AG09319 (cell line): ENCODE measurements at places on chromosomes 4 and X.
A peak's percentile ranks its signal among the peaks of the same experiment; 100 is the strongest.

DNA sequence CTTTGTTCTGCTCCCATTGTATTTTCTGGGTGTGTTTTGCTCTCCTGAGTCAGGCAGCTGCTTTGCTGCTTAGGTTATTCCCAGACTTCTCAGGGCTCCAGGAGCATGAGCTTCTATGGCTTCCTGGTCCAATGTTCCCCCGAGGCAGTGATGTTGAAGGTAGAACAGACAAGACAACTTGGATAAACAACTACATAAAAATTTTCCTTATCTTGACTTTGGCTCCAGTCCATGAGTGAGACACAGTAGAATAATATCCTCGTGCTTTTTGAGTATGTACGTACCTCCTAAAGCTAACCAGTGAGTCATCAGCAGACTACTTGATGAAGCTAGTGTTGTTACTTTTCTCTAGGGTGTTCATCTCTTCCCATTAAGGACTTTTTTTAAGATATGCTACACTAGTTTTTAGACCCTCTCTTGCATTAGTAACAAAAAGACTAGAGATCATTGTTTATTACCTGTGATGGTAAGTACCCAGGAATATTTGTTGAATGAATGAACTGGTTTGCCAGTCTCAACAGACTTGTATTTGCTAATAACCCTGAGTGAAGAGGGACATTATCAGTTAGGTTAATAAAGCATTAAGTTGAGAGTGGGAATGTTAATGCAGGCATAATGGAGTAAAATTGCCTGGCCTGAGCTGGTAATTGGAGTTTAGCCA lies 131.9 kb downstream of the FHIP1A start:
- DNase-seq: no peak

GRCh38 chr4:183098019-183098722 lies 886 bp upstream of the WWC2 start:
- no peak for DNase-seq

DNA sequence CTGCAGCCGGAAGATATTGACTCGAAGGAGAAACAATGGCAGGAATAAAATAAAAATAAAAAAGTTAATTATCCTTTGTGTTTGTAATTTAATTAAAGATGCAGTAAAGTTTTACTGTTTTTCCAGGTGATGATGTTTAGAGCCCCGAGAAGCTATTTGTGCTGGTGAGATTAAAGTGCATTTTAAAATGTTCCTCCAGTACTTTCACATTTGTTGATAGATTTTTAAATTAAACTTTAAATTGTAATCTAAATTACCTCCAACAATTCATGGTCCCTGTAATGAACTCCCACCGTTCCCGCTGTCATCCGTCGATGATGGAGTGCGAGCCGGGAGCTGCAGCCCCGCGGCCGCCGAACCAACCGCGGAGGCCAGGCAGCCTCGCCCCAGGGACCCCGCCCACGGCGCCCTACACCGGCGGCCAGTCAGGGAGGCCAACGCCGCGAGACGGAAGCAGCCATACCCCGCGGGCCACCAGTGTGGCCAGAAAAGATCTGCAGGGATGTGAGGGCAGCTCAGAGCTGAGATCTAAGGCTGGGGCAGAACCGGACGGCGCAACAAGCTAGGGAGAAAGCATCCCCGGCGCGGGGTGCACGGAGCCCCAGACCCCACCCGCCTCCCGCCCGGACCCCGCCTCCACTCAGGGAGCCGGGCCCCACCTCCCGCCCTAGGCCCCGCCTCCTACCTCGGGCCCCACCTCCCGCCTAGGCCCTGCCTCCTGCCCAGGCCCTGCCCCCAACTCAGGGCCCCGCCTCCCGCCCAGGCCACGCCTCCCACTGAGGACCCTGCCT lies 104.0 kb downstream of the FAM53A start:
- DNase-seq: peak; percentile 91

GRCh38 chr4:137635108-137635507 lies 102.8 kb upstream of the PCDH18 start:
- DNase-seq: peak; percentile 57

DNA sequence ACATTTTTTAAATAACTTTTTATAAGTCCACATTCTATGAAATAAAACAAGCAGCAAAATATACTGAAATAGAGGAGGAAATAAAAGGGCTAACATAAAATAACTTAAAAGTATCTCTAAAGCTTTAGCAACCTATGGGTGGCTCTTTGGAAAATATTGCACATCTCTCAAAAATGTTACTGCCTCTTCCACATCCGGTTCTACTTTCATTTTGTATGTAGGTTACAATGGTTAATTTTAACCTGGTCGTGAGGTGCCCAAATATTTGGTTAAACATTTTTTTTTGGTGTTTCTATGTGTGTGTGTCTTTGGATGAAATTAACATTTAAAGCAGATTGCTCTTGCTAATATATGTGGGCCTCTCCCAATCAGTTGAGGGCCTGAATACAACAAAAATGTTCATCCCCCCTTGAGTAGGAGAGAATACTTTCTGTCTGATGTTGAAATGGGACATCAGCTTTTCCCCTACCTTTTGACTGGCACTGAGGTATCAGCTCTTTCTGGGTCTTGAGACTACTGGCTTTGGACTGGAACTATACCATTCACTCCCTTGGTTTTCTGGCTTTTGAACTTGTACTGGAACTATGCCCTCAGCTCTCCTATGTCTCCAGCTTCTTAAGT lies 353.0 kb downstream of the ADAM29 start:
- no peak for DNase-seq

GRCh38 chr4:119025916-119026661 lies 109.5 kb upstream of the MYOZ2 start:
- peak; percentile 82 for DNase-seq

DNA sequence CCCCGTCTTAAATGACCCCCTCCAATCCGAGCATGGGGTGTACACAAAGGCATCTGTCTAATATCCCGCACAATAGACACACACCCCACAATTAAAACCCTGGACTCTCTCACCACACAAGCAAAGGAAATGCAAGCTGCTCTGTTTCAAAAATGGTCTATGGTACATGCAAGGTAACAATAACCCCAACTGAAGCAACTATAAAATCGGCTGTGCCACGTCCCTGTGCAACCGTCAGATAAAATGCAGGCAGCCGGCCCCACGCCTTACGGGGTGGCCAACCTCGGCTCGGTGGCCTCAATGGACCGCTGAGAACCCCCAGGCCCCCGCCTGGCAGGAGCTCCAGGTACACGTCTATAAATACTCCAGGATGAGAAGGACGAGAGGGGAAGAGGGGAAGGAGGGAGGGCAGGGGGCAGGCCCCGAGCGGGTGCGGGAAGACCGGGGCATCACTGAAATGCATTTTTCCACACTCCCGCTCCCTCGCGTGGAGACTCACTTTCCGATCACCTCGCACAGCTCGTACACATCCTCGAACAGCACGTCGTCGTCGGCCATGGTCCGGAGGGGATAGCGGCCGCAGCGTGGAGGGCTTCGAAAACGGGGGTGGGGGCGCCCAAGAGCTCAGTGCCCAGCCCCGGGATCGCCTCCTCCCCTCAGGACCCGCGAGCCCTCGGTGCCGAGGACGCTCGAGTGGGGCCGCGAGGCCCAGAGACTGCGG lies 763 bp downstream of the CASK start:
- no peak for DNase-seq

- no peak for DNase-seq
Observed at GRCh38 chr4:178137732-178138471, 695.7 kb upstream of the AGA start.

DNA sequence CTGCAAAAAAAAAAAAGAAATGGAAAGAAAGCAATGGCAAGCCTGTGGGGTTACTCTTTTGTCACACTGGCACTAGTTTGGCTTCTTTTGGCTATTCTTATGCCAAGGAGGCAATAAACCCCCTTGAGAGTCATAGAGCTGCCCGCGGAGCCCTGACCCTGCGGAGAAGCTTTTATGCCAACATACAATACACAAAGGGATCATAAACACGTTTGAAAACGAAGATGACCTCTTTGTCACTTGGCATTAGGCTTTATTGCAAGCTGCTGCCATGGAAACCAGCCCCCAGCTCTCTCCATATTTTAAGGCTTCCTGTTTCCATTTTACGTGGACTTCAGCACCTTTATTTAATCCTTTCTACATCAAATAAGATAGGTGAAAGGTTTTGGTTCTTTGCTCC lies 7.6 kb downstream of the NEUROG2 start:
- no peak for DNase-seq

GRCh38 chr4:22932326-22932725 lies 239.6 kb downstream of the GBA3 start:
- DNase-seq: no peak

GRCh38 chr4:147409350-147409749 lies 71.5 kb upstream of the EDNRA start:
- DNase-seq: no peak

DNA sequence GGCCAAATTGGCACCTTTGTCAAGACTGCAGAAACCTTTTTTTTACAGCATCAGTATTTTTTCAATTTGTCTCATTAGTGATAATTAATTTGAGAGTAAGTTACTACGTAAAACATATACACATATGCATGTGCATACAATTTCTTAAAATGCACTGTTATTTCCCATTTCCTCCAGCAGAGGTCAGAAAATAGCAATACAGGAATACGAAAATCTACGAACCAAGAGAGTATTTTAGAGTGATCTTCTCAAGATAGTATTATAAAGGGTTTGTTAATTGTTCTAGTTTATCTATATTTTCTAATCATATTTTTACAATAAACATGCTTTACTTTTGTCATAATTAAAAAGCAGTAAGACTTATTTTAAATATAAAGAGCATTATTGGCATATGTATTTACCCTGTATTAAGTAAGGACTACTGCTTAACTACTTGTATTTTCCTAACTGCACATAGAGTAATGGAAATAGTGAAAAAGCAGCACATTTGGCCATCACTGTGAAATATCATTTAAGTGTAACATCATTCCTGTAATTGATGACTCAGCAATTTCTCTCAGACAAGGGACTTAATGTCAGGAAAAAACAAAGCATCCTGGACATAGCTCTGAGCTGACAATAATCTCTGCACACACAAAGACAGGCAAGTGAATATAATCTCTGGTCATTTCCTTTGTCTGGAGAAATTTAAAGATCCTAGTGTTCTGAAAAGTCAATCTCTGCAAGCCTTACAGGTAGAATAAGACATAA lies 45.6 kb downstream of the MAOB start:
- no peak for DNase-seq

DNA sequence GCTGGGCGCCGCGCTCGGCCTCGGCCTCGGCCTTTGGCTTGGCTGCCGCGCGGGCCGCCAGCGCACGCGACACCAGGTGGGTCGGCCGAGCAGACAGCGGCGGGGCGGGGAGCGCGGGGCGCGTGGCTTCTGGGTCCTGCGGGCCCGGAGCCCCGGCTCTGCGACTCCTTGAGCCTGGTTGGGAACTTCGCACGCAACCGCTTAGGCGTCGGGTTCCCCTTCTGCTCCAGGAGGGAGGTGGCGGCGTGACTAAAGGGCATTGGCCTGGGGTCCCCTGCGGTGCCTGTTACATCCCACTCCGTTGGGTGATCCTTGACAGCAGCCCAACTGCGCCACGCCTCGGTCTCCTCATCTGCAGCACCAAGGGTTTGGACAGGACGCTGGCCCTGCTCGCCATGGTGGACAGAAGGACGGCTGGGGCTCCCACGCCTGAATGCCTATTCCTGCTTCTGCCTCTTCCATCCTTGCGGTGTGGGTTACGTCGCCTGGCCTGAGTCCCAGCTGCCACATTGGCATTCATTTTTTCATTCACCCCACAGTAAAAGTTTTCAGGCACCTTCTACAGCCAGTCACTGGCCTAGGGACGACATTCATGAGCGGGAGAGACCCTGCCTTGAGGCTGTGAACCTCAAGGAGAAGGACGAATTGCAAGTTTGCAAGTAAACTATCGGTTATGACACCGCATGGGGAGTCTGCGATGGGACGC lies 631 bp downstream of the EVC start:
- DNase-seq: no peak

GRCh38 chr4:3021627-3022026 lies 52.7 kb downstream of the HTT-AS start:
- DNase-seq: no peak

DNA sequence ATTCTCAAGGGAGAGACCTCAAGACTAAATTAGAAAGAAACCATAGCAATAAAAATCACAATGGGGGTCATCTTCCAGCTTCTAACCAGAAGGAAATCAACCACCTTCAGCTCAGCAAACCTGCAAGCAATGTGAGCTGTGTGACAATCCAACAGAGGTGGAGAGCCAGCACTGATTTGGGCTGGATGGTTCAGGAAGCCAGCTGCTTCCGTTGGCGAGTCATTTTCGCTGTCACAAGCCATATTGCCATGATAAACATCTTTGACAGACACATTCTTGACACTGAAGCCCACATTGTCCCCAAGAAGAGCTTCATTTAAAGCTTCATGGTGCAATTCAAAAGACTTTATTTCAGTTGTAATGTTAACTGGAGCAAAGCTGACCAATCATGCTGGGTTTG lies 22.7 kb downstream of the F8A1 start:
- DNase-seq: no peak

DNA sequence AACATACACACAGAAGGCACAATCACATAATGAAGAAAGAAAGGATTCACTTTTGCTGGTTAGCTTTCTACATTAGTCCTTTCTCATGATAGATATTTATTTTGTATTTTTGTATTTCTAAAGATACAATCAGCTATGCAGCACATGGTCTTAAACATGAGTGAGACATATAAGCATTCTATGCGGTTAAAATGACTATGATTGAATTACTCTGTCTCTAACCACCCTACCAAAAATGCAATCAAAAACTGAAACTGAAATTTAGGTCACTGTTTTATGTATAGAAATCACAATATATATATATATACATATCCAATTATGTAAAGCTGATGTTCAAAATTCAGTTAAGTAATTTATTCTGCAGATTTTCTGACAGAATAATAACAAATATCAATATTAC lies 21.9 kb downstream of the CXXC4 start:
- DNase-seq: no peak
